ENCODE measurements at places on chromosomes 3 and 15.
A peak's percentile ranks its signal among the peaks of the same experiment; 100 is the strongest.

GRCh38 chr15:70558406-70559264 is 204.7 kb downstream of the UACA start:
- no peak for DNase-seq

DNA sequence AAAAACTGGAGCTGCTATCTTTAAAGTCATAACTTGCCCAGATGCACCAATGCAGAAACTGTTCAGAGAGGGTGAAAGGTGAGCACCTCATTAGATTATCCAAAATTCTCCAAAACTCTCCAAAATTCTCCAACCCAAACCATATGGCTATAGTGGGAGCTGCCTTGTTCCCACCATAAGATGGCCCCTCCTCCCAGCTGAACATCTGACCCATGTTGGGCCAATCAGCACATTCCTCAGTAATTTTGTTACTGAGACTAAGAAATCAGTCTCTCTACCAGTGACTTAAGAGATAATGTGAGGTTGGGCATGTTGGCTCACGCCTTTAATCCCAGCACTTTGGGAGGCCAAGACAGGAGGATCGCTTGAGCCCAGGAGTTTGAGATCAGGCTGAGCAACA is 32.8 kb downstream of the DPH3 start:
- DNase-seq: no peak

DNA sequence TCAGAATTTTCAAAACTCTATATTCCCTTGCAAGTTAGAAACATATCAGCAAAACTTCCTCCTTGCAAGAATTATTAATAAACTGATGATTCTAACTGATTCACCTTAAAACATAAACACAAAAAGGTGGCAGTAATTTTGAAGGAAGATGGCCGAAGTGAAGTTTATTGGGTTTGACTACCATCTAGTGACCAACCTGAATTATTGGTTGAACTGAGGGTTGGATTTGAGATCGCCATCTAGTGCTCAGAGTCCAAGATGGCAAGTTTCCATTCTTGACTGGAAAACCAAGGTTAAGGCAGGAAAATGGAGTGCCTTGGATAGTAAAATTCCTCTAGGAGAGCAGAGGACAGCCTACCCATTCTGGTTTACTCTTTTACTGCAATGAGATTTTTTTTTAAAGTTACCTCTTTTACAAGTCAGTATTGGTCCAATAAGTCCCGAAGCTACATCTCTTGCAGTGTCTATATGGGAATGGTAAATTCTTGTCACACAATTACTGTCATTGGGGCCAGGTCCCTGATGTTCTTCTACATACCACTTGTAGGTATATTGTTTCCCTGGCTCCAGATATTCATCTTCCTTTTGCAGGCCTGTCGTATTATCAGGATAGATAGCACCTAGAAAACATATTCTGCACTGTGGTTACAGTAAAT is 51.6 kb upstream of the CP start:
- peak; percentile 88 for DNase-seq

DNA sequence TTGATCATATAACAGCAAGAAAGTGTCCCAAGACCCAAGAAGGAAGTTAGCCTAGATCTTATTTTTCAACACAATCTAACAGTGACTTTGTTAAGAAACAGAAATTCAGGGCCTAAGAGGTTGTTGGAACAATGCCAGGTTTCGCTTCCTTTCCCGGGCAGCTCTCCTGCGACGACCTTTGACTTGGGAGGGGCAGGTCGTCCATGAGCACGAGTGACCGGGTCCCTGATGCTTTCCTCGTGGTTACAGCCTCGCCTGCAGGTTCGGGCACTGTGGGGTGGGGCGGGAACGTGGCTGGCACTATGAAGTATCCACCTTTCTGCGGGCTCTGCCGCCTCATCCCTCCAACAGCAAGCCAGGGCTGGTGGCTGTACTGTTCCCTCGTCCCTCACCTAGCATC is 90.1 kb upstream of the RGMA start:
- no peak for DNase-seq

- peak; percentile 40 for DNase-seq
Observed at GRCh38 chr3:47362701-47363100, 18.1 kb upstream of the PTPN23 start.

DNA sequence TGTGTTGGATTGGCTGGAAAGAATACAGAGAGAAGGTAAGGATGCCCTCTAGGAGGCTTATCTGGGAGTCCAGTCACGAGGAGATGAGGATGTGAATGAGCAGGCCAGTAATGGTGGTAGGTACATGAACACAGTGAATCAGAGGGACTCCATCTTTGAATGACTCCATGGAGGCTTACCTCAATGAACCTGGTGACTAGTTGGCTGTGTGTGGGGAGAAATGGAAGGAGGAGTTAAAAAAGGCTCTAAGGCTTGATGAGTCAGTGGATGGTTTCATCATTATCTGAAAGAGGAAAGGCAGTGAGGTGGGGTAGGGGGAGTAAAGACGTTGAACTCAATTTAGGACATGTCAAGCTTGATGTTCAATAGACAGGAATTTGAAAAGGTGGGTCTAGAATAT is 61.1 kb downstream of the KCNAB1 start:
- no peak for DNase-seq
